D341Med (cell line): ENCODE measurements at places on chromosomes 12 and 14.

DNA sequence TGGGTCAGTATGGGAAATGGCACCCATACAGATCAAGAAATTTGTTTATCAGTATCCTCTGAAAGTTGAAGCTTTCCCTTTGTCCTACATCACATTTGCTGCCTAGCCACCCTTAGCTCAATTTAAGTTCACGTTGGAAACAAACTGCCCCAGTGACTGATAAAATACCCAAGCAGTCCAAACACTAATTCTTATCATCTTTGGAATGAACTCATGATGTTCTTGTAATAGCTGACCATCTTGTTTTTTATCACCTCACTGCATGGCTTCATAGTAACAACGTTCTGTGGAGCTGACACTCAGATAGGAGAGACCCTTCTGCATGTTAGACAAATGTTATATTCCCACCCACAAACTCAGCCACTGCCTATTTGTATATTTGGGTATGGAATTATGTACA lies 93.4 kb downstream of the GPR135 start:
- DNase-seq = no peak

- DNase-seq = no peak
These were observed 7.7 kb downstream of the OXA1L start for GRCh38 chr14:22774011-22774706.

GRCh38 chr12:127729381-127729780 lies 537.6 kb upstream of the TMEM132C start:
- DNase-seq = no peak

- no peak for DNase-seq
These were observed 3.5 kb downstream of the TGM1 start for GRCh38 chr14:24259282-24260025.

DNA sequence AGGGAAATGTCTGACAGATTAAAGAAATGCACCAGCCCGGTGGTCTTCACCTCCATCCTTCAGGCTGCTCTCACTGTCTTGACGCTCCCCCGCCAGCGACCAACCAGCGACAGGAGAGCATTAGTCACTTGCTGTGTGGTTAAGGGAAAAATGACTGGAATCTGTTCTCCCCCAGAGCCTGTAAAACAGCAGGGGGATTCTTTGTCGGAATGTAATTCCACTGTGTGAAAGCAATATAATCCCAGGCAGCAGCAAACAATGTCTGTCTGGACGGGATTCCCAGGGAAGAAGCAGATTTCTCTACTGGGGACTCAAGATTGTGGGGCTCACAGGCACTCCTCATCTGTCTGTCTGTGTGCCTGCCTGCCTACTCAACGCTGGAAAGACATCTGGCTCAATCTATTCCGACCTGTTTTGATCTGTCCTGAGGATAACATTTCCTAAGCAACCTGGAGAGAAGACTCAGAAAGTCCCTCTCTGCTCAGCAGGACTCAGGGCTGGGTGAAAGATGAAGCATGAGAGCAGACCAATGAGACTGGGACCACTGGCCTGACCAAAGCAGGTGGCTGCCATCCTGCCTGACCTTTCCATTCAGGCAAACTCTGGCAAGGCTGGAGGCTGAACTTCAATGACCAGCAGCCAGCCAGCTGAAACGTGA lies 54.6 kb downstream of the NUAK1 start:
- no peak for DNase-seq

- no peak for DNase-seq
These were observed 4.7 kb downstream of the TDRD9 start for GRCh38 chr14:103932791-103933490.

GRCh38 chr12:69783365-69783764 lies 41.7 kb upstream of the MYRFL start:
- no peak for DNase-seq

DNA sequence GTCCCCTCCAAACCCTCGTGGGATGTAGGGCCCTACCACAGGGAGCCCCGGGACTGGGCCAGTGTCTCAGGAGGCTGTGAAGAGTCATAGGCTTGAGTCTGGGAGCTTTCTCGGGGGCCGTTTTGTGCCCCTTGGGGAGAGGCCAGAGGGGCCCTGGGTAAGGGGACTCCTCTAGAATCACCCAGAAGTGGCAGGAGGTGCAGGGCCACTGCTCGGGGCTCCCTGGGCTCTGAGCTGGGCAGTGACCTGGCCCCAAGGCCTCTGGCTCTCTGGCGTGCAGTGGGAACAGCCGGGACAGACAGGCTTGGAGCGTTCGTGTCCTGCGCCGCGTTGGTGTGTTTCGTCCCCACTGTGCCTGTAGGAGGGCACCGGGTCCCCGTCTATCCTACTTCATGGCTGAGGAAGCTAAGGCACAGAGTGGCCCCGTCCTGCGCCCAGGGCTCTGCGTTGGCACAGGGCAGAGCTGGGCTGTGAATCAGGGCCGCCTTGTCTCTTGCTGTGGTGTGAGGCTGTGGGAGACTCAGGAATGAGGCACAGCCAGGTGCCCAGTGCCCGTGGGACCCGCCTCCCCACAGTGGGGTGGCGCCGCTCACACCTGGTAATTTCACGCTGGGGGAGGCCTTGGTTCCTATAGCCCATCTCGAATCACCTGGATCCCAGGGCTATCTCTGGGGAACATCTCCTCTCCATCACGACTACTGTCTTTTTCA lies 23.8 kb upstream of the KIF26A start:
- no peak for DNase-seq

DNA sequence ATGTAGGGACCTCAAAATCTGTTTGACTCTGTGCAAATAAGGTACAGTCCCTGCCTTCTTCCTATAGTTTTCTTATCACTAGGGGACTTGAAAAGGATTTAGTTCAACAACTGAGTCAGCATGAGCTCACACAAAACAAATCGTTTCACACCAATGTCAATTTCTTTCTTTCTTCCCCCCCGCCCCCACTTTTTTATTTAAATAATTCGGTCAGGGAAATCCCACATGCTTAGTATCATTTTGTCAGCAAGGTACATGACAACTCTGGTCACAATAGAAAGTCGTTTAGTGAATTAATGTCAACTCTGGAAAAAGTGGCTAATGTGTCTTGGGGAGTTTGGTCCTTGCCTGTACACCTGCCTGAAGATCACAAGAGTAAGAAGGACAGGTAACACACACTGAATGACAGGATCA lies 232.2 kb upstream of the PLEKHG7 start:
- DNase-seq = no peak

DNA sequence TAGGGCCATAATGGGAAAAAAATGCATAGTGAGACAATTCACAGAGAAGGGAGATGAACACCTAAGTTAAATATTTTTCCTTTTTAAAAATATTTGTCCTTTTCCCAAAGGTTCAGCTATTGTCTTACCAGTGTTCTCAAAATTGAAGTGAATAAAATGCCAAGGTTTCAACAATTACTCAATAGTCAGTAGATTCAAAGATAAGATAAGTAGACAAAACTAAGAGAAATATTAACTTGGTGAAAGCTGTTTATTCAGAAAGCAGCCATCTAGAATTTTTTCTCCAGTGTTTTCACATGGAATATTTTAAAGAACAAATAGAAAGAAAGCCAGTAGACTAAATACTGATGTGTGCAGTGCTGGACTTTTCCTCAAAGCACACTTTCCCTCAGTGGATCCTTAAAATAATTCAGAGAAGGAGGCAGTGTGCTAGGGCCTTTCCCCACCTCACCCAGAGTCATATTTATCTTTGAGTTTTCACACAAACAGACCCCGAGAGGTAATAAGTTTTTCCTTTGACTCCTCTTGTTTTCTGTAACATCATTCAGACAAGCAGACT lies 144.5 kb upstream of the PLEKHG7 start:
- DNase-seq = no peak

GRCh38 chr12:54173066-54173726 lies 15.6 kb downstream of the SMUG1 start:
- DNase-seq = peak; percentile 82

GRCh38 chr14:31934767-31935266 lies 142.3 kb upstream of the ARHGAP5 start:
- peak; percentile 72 for DNase-seq

DNA sequence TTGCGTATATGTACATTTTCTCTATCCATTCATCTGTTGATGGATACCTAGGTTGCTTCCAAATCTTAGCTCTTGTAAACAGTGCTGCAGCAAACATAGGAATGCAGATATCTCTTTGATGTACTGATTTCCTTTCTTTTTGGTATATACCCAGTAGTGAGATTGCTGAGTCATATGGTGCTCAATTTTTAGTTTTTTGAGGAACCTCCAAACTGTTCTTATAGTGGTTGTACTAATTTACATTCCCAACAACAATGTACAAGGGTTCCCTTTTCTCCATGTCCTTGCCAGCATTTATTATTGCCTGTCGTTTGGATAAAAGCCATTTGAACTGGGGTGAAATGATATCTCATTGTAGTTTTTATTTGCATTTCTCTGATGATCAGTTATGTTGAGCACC lies 44.3 kb downstream of the PELI2 start:
- no peak for DNase-seq

- DNase-seq = no peak
These were observed 9.0 kb upstream of the PAX9 start for GRCh38 chr14:36652542-36653201.

GRCh38 chr14:100824091-100824551 lies 1.8 kb upstream of the MEG3 start:
- peak; percentile 54 for DNase-seq

GRCh38 chr12:54622463-54623183 lies 12.1 kb downstream of the LACRT start:
- no peak for DNase-seq

DNA sequence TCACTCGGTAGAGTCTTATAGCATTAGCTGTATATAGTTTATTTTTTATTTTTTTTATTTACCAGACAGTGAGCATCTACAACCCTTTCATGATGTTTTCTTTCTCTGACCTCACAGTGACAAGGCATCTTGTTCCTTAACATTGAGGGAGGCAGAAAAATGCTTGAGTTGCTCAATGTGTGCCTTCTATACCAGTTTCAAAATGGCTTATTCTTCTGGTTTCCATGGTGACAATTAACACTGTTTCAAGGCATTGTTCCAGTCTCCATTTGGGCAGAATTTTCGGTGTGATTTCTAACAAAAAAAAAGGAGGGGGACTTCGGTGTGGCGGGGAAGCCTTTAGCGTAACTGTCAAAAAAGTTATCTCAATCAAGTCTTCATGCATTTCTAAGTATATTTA lies 209.7 kb upstream of the NPAS3 start:
- no peak for DNase-seq

- no peak for DNase-seq
These were observed 6.0 kb downstream of the FOXG1 start for GRCh38 chr14:28772613-28773012.

DNA sequence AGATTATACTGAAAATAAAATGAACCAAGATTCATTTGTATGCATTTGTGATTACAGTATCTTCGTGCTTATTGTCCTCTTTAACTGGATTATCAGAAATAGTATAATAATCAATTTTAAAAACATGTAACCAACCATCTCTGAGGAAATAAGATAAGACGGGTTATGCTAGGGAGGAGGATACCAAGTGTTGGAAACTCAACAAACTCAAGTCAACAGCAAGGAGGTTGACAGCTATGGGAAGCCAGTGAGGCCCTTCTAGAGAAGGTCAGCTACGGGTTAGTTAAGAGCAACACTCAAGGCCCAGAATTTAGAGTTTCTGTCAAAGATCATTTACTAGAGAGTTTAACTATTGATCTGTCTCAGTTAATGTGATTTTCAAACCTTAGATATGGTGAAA lies 137.2 kb downstream of the PDZRN4 start:
- DNase-seq = no peak

DNA sequence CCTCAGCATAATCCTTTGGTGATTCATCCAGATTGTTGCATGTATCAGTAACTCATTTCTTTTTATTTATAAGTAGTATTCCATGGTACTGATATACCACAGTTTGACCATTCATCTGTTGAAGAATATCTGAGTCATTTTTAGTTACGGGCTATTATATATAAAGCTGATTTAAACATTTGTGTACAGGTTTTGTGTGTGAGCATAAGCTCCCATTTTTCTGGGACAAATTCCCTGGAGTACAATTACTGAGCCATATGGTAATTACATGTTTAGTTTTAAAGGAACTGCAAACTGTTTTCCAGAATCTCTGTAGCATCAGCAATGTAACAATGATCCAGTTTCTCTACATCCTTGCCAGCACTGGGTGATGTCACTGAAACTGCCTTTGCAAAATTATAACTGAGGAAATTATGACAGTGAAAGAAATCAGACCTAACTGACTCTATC lies 236.2 kb upstream of the KRR1 start:
- DNase-seq = no peak

GRCh38 chr14:49972823-49973222 lies 79.9 kb downstream of the ARF6 start:
- DNase-seq = no peak

- no peak for DNase-seq
These were observed 17.6 kb upstream of the GPR33 start for GRCh38 chr14:31505411-31505810.

GRCh38 chr12:3087758-3088650 lies 10.8 kb downstream of the TSPAN9 start:
- DNase-seq = no peak

DNA sequence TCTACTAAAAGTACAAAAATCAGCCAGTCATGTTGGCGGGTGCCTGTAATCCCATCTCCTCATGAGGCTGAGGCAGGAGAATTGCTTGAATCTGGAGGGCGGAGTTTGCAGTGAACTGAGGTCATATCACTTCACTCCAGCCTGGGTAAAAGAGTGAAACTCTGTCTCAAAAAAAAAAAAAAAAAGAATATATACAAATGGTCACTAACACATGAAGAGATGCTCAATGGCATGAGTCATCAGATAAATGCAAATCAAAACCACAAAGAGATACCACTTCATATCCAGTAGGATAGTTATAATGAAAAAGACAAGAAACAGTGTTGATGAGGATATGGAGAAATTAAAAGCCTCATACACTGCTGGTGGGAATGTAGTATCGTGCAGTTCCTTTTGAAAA lies 33.6 kb upstream of the METAP2 start:
- DNase-seq = no peak

DNA sequence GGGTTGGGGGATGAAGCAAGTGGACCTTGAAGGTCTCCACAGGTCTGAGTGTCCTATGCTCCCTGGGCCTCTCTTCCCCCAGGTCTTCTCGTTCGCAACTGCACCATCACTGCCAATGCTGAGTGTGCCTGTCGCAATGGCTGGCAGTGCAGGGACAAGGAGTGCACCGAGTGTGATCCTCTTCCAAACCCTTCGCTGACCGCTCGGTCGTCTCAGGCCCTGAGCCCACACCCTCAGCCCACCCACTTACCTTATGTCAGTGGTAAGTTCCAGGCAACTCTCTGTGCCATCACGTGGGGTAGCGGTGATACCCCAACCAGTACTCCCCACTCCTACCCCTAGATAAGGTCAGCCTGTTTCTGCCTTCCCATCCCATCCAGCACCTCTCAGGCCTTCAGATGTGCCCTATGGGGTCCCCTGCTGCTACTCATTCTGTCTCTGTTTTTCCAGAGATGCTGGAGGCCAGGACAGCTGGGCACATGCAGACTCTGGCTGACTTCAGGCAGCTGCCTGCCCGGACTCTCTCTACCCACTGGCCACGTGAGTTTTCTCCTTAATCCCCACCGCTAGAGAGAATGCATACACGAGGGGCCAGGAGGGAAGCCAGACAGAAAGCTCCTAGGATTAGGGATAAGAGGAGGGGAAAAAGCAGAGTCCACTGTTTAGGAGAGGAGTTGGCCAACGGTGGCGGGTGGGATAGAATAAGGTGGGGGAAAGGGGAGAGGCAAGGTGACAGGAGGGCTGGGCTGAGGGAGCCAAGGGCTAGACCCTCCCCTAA lies 1.6 kb upstream of the TAPBPL start:
- DNase-seq = no peak
